RCC 7860 (cell line): ENCODE measurements at places on chromosomes 5 and 9.

DNA sequence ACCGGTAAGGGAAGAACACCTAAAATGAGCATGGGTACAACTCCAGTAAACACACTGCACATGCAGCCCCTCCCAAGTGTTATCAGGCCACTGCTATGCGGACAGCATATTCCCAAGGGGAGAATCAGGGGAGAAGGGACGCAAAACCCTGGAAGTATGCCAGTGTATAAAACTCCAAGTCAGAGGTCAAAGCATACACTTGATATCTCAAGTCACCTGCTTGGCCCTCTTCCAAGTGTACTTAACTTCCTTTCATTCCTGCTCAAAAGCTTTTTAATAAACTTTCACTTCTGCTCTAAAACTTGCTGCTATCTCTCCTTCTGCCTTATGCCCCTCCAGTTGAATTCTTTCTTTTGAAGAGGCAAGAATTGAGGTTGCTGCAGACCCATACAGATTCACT, 408.1 kb downstream of the HTR1A start:
- no peak for DNase-seq

DNA sequence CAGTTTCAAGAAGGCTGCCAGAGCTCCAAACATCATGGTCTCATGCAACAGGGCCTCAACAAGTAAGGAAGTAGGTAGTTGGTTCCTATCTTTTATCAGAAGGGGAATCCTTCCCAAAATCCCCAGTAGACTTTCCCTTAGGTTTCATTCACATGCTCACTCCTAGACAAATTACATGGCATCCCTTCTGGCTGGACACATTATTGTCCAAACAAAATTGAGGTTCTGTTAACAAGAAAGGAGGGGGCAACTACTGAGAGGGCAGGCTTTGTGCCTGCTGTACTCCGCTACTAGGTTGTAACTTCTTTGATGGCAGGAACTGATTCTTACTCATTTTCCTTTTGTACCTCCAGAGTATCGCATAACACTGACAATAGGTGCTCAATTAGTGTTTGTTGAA, 56.0 kb upstream of the OSMR start:
- no peak for DNase-seq

DNA sequence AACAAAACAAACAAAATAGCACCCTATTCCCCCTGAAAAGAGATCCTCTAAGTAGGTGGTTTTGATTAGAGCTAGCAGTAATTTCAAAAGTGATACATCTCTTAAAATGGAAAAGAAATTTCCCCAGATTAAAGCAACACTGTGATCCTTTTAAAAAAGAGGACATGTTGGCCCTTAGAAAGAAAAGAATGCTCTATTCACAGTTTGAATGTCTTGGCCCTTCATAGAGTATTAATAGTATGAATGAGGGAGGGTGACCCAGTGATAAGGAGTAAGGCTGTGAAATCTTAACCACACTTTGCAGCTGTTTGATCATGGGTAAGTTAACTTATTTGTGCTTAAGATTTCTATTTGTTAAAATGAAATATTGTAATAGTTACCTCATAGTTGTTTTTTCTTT, 467.7 kb upstream of the MEF2C start:
- DNase-seq = no peak

GRCh38 chr9:69801989-69802388, 18.6 kb upstream of the CFAP95 start:
- no peak for DNase-seq

DNA sequence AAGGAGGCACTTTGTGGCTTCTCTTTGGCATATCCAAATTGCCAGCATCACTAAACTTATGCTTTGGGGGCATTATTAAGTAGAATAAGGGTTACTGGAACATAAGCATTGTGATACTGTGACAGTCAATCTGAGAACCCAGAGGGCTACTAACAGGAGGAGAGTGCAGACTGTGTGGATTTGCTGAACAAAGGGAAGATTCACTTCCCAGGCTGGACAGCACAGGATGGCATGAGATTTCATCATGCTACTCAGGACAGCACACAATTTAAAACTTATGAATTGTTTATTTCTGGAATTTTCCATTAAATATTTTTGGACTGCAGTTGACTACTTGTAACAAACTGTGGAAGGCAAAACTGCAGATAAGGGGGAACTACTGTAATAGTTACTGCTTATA, 212.5 kb downstream of the TMC1 start:
- DNase-seq = no peak

DNA sequence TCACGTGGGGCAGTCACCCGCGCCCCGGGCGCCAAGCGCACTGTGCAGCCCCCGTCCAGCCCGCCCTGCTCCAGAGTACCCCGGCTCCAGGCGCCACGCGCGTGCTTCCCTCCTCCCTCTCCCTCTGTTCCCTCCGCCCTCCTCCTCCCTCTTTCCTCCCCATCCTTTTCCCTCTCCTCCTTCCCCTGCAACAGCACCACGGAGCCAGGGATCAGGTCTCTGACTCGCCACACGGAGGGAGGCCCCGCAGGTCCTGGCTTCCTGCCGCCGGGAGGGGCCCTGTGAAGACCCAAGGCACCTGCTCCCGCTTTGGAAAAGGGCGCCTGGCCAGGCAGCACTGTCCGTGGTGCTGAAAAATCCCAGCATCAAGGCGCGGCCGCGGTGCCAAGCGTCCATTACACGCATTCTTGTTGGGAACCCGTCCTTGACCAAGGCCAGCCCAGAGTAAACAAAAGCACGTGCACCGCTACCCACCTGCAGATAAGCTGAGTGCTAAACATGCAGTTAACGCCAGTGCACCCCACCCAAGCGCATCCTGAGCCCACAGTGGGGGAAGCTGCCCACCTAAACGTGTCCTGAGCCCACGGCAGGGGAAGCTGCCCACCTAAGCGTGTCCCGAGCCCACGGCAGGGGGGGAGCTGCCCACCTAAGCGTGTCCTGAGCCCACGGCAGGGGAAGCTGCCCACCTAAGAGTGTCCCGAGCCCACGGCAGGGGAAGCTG, 21.7 kb downstream of the SLC6A18 start:
- no peak for DNase-seq

GRCh38 chr5:24433555-24433954, 211.2 kb downstream of the CDH10 start:
- DNase-seq = no peak

- no peak for DNase-seq
Measured at GRCh38 chr5:132394667-132395259, 25.3 kb downstream of the SLC22A5 start.
